Cortex of kidney (tissue), 1 donor: ENCODE measurements at places on chromosomes 4 and X.

DNA sequence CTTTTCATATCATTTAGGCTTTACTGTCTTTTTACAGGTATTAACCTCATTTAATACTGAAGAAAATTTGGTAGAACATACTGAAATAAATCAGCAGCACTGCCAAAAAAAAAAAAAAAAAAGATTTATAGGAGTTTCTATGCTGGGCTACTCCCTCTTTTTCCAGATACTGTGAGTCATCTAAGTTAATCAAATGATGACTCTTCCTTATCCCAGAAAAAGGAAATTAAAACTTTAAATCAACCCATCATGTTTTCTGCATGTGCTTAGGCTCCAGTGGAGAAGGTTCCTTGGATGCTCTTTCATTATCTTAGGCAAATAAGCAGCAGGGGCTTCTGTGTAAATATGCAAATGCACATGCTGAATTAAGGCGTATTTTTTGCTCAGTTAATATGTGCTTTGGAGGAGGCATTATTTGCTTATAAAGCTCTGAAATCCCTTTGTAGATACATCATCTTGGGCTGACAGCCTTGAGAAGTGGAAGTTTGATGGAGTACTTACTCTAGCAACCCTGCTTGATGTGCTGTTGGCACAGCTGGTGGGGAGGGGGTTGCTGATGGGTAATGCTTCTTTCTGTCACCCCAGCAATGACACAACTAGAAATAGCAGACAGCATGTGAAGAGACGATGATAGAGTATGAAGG, 136.1 kb downstream of the C4orf33 start:
- no peak for DNase-seq

- no peak for DNase-seq
Measured at GRCh38 chr4:132269303-132269990, 879.6 kb upstream of the PCDH10 start.

DNA sequence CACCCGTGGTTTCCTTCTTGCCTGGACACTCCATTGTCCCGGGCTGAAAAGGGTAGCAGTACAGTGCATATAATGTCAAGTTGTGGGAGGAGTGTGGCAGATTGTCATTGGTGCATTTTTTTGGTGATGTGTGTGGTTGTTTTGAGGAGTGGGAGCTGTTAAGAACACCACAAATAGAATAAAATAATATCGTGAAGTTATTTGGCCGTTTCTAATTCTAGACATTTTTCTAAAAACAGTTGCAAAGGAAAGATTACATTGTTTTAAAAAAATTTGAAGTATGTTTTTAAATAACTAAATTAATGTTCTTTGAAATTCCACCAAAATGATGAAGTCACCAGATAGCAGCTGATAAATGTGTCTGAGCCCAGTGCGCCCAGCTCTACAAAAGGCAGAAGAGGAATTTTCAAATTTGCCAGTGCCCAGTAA, 1.3 kb downstream of the PKD2 start:
- DNase-seq: no peak

- no peak for DNase-seq
Measured at GRCh38 chrX:20633451-20633850, 366.7 kb upstream of the RPS6KA3 start.

GRCh38 chr4:124435274-124435950, 277.1 kb downstream of the ANKRD50 start:
- no peak for DNase-seq
